ENCODE measurements at places on chromosomes 1 and 21.
A peak's percentile ranks its signal among the peaks of the same experiment; 100 is the strongest.

GRCh38 chr1:31574749-31575368 lies 1.5 kb upstream of the TINAGL1 start:
- peak; percentile 60 for DNase-seq

DNA sequence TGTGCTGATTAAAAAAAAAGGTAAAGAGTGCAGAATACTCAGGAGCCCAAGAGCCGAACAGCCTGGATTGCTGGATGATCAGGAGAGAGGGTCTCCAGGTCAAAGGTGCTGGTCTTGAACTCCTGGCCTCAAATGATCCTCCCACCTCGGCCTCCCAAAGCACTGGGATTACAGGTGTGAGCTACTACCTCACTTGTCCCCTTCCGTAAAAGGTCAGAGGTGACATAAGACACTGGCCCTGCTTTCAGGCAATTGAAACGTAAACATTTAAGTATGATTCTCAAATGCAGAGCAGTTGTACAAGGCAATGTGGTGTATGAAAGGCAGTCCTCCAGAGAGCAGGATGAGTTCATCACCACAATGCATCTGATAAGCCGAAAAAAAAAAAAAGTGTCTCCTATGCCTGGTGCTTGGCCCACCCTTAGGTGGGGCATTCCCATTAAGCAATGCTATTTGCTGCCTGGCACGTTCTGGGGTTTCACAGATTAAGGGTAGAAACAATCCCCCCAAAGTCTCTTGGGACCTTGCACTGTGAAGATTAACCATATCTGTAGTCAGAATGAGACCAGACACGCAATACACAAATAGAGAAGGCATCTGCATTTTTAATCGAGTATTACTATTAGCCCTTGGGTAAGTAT lies 47.7 kb downstream of the PARP1 start:
- no peak for DNase-seq

DNA sequence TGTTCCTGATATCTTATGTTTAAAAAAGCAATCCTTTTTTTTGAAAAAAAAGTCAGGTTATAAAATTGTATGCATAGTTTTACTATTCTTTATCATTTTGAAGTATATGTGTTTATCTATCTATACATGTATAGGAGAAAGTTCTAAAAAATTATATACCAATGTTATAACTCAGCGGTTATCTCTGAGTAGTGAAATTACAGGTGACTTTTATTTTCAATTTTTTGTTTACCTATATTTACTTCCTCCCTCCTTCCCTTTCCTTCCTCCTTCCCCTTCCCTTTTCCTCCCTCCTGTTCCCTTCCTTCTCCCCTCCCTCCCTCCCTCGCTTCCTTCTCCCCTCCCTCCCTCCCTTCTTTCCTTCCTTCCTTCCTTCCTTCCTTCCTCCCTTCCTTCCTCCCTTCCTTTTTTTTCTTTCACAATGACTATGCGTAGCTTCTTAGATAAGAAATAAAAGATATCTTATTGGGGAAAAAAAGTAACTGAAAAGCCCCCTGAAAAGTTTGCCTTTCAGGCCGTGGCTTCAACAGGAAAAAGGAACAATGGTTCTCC lies 77.1 kb downstream of the ABCA4 start:
- DNase-seq, result no peak

- peak; percentile 53 for DNase-seq
These were observed 16.9 kb downstream of the NPHP4 start for GRCh38 chr1:5975133-5975880.

- DNase-seq, result no peak
These were observed 2.3 kb downstream of the IL6R start for GRCh38 chr1:154407198-154408091.

DNA sequence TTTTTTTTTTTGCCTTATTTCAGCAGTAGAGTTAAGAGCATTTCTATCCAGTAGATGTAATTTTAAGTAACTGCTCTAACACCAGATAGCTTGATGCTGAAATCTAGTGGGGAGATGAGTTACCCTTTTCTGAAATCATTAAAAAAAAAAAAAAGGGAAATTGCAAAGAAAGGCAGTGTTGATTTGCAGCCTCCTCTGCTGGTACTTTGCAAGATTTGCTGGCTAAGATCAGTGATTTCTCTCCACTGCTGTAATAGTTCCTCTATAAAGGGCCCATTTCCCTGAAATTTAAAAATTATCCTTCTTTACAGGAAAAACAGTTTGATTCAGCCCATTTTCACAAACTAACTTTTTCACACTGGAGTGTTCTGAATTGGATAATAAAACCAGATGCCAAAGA lies 120.6 kb downstream of the PTBP2 start:
- peak; percentile 16 for DNase-seq

- no peak for DNase-seq
These were observed 91.3 kb upstream of the COA6 start for GRCh38 chr1:234281826-234282489.

All from ELR (cell line).